ENCODE measurements at places on chromosomes 2 and 18.

DNA sequence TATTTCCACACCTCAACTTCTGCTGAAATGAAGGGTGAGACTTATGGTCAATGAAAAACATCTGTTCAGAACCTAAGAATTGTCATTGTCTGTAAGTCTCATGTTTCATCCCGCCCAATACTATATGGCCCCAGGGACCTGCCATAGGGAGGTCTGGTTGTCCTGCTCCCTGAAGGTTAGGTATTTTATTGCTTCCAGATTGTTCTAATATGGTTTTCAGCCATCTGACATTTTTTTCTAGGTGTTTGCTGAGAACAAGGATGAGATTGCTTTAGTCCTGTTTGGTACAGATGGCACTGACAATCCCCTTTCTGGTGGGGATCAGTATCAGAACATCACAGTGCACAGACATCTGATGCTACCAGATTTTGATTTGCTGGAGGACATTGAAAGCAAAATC, 7.3 kb downstream of the XRCC5 start:
- no peak for DNase-seq
- H3K27me3 ChIP-seq = no peaks in the 10 kb centered on the region
- H3K27ac ChIP-seq = peak overlapping the region; percentile 91
- H3K4me3 ChIP-seq = peak overlapping the region; percentile 45
- H3K36me3 ChIP-seq = peaks cover 76% of the 10 kb centered on the region

- peaks cover 7% of the 10 kb centered on the region for H3K4me1 ChIP-seq
- no peak for DNase-seq
- H3K27ac ChIP-seq = no peak overlapping the region
- no peaks in the 10 kb centered on the region for H3K27me3 ChIP-seq
- H3K4me3 ChIP-seq = no peak overlapping the region
Observed at GRCh38 chr2:111155610-111156009, 34.9 kb downstream of the BCL2L11 start.

DNA sequence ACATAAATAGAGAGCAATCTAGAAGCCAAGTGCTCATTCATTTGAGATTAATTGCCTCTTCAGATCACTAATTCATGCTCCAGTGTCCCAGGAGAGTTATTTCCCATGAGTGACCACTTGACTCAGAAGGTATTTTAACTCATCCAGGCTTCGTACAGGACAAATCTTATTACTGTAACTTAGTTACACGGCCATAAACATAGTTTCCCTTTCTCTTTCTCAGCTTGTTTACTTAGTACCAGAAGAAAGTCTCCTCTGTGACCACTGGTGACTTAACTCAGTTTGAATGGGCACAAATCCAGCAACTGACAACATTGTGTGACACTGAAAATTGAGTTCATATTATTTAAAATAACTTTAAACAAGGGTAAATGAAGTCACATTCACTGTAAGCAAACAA, 25.3 kb downstream of the MMADHC start:
- DNase-seq = no peak
- peaks cover 4% of the 10 kb centered on the region for H3K36me3 ChIP-seq
- no peak overlapping the region for H3K4me3 ChIP-seq
- H3K4me1 ChIP-seq = no peaks in the 10 kb centered on the region
- H3K27ac ChIP-seq = no peak overlapping the region
- no peaks in the 10 kb centered on the region for H3K27me3 ChIP-seq

- peaks cover 36% of the 10 kb centered on the region for H3K27me3 ChIP-seq
- no peak overlapping the region for H3K27ac ChIP-seq
- H3K4me3 ChIP-seq = no peak overlapping the region
- no peaks in the 10 kb centered on the region for H3K36me3 ChIP-seq
Observed at GRCh38 chr2:181859123-181859522, 32.4 kb upstream of the ITPRID2 start.

DNA sequence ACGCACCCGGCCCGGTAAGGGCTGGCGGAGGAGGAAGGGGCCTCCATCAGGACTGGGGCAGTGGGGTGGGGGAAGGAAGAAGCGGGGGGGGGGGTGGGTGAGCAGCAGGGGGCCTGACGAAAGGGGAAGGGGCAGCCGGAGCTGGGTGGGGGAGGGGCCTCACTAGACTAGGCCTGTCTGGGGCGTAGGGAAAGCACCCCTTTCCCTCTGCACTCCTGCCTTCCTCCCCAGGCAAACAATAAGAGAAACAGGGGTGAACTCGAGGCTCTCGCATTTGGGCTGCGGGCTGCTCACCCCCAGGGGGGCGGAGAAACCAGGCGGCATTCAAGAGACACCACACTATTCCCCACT, 82.7 kb upstream of the POMC start:
- H3K27me3 ChIP-seq = no peaks in the 10 kb centered on the region
- no peak for DNase-seq
- H3K36me3 ChIP-seq = peaks cover 12% of the 10 kb centered on the region
- H3K27ac ChIP-seq = peak overlapping the region; percentile 30
- H3K4me1 ChIP-seq = peaks cover 17% of the 10 kb centered on the region

DNA sequence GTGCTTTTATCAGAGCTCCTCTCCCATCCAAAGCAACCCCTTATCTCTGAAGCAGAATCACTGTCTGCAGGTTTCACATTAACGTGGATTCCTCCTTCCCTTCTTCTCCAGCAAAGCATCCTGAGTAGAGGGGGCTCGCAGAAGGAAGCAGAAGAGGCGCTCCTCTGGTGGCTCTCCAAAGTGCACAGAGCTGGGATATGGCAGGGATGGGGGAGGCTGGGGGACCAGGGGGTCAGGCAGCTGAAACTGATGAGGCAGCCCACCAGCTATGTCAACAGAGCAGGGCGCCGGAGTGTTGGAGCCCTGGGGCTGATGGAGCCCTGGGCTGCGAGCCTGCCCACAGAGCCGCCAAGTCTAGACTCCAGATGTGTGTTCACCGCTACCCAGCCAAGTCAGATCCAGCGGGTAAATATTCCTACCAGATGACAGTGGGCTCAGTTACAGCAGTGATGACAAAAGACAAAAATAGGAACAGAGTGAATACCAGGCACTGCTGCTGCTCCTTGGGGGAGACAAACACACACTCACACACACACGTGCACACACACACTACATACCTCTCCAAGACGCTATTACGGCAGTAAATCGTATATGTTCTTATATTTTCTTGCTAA, 678.3 kb upstream of the ID2 start:
- peaks cover 3% of the 10 kb centered on the region for H3K36me3 ChIP-seq
- no peak overlapping the region for H3K4me3 ChIP-seq
- peaks cover 4% of the 10 kb centered on the region for H3K4me1 ChIP-seq
- H3K27me3 ChIP-seq = no peaks in the 10 kb centered on the region

DNA sequence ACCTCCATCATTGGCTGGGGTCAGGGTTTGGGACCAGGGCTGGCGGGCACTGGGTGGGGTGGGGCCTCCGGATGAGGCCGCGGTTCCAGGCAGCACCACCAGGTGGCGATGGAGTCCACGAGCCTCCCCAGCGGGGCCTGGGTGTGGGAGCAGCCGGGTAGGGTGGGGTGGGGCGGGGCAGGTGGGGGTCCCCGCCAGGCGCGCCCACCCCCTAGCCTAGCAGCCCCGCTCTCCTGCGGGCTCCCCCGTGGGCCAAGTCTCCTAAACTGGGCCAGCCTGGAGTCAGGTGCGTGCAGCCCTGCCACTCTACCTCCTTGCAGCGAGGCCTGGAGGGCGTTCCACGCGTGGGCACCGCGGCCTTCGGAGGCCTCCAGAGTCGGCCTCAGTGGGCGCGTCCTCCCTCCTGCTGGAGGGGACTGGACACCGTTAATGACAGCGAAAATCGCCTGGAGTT, 187.5 kb downstream of the TWIST2 start:
- H3K36me3 ChIP-seq = peaks cover 5% of the 10 kb centered on the region
- peaks cover 37% of the 10 kb centered on the region for H3K27me3 ChIP-seq
- no peaks in the 10 kb centered on the region for H3K4me1 ChIP-seq
- no peak overlapping the region for H3K27ac ChIP-seq

DNA sequence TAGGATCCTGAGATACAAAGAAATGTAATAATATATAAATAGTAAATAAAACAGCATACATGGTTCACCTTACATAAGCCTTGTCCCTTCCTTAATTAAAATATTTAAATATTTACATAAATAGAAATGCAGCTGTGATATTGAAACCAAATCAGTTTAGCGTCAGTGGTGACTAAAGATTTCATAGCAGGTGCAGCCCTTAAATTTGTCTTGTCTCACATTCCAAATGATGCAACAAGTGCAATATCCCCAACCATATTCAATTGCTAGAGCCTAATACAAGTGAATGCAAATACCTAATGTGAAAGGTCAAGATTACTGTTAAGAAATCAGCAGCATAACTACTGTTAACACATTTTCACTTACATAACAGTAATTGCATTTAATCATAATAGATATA, 539.5 kb downstream of the NYAP2 start:
- no peaks in the 10 kb centered on the region for H3K4me1 ChIP-seq
- H3K4me3 ChIP-seq = no peak overlapping the region
- H3K27me3 ChIP-seq = no peaks in the 10 kb centered on the region
- H3K36me3 ChIP-seq = no peaks in the 10 kb centered on the region

- H3K4me3 ChIP-seq = no peak overlapping the region
- H3K27me3 ChIP-seq = peaks cover 54% of the 10 kb centered on the region
- peaks cover 1% of the 10 kb centered on the region for H3K36me3 ChIP-seq
- no peaks in the 10 kb centered on the region for H3K4me1 ChIP-seq
- no peak for DNase-seq
- H3K27ac ChIP-seq = no peak overlapping the region
Observed at GRCh38 chr2:197847651-197848401, 43.4 kb downstream of the PLCL1 start.

DNA sequence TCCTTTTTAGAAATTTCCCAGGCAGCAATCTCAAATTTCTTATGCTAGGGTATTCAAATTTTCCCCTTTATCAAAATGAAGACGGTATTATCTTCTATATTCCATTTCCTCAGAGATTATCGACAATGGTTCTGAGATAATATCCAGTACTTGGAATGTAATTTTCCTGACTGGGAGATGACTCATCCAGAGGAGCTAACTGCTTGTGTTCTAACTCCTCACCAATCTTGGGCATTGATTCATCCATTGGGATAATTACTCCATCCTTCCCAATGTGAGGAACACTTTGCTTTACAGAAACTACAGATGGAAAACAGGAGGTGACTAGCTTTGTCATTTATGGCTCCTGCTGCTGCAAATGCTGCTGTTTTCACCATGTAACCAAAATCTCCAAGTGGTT, 239.4 kb upstream of the LYPD1 start:
- H3K36me3 ChIP-seq = no peaks in the 10 kb centered on the region
- H3K27ac ChIP-seq = no peak overlapping the region
- no peaks in the 10 kb centered on the region for H3K27me3 ChIP-seq
- no peaks in the 10 kb centered on the region for H3K4me1 ChIP-seq

DNA sequence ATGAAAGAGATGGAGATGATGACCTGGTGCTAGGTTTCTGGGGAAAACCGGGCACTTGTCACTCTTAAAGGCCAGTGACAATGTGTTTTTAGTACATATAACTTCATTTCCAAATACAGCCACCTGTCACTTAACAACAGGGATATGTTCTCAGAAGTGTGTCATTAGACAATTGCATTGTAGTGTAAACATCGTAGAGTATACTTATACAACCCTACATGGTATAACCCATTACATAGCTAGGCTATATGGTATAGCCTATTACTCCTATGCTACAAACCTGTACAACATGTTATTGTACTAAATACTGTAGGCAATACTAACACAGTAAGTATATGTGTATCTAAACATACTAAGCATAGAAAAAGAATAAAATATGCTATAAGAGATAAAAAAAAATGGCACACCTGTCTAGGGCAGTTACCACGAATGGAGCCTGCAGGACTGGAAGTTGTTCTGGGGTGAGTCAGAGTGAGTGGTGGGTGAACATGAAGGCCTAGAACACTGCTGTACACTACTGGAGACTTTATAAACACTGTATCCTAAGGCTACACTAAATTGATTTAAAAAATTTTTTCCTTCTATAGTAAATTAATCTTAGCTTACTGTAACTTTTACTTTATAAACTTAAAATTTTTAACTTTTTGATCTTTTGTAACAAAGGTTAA, 123.2 kb downstream of the THADA start:
- DNase-seq = no peak
- H3K36me3 ChIP-seq = peaks cover 1% of the 10 kb centered on the region
- H3K27ac ChIP-seq = no peak overlapping the region
- no peak overlapping the region for H3K4me3 ChIP-seq
- H3K4me1 ChIP-seq = no peaks in the 10 kb centered on the region

DNA sequence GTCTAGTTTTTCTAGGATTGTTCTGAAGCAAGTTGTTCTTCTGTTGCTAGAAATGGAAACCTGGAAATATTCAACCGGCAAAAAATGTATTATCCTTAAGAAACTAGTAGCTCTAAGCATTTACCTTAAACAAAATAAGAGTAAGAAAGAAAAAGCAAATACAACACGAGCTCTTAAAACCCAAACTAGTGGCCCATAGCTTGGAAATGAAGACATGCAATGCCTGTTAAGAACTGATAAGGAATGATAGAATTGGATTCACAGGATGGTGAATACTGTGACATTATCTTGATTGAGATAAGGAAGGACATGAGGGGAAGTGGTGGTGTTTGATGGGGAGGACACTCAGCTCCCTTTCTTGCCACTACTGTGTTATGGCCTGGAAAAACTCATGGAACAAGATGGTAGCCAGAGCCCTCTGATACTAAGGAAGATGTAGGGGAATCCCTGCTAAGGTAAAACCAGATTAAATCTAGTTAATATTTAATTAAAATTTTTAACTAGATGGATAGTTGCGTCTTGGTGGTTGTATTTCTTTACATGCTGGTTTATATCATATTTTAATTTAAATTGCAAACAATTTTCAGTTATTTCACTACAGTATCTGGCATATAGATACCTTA, 193.8 kb downstream of the LPIN1 start:
- no peaks in the 10 kb centered on the region for H3K27me3 ChIP-seq
- H3K4me3 ChIP-seq = no peak overlapping the region
- H3K36me3 ChIP-seq = peaks cover 3% of the 10 kb centered on the region

- H3K4me1 ChIP-seq = peaks cover 8% of the 10 kb centered on the region
- H3K36me3 ChIP-seq = peaks cover 11% of the 10 kb centered on the region
- H3K27ac ChIP-seq = no peak overlapping the region
- no peaks in the 10 kb centered on the region for H3K27me3 ChIP-seq
- DNase-seq = no peak
Observed at GRCh38 chr2:20617892-20618467, 32.9 kb downstream of the HS1BP3 start.

DNA sequence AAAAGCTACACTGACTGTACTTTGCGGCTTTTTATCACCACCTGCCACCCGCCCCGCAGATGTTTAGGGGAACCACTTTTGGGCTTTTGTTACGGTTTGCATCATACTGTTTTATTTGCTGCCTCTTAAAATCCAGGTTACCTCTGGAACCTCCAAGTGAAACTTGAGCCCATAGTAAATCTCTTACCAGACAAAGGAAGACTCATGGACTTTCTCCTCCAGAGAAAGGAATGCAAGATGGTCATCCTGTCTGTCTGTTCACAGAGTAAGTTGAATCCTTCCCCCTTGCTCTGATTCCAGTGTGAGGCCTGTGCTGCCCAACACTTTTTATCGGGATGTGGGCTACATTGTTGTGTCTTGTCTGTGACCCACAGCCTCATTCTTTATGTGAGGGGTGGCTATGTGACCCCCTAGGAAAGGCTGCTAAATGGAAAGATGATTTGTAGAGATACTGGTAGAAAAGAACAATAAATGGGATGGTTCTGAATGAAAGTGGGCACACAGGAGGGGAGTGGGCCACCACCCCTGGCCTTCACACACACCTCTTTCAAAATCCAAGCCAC, 23.3 kb downstream of the RMC1 start:
- H3K27me3 ChIP-seq = no peaks in the 10 kb centered on the region
- peaks cover 76% of the 10 kb centered on the region for H3K36me3 ChIP-seq
- H3K4me1 ChIP-seq = no peaks in the 10 kb centered on the region
- no peak for DNase-seq
- H3K4me3 ChIP-seq = no peak overlapping the region
- no peak overlapping the region for H3K27ac ChIP-seq

GRCh38 chr2:30503695-30504052, 56.6 kb downstream of the LCLAT1 start:
- DNase-seq = no peak
- H3K27me3 ChIP-seq = no peaks in the 10 kb centered on the region
- peaks cover 39% of the 10 kb centered on the region for H3K4me1 ChIP-seq
- H3K4me3 ChIP-seq = peak overlapping the region; percentile 11
